ENCODE measurements at places on chromosomes 13 and 19.
A peak's percentile ranks its signal among the peaks of the same experiment; 100 is the strongest.

- DNase-seq = no peak
Measured at GRCh38 chr19:10690341-10690781, 10.9 kb upstream of the QTRT1 start.

- no peak for DNase-seq
Measured at GRCh38 chr13:113518076-113518803, 27.7 kb upstream of the DCUN1D2 start.

DNA sequence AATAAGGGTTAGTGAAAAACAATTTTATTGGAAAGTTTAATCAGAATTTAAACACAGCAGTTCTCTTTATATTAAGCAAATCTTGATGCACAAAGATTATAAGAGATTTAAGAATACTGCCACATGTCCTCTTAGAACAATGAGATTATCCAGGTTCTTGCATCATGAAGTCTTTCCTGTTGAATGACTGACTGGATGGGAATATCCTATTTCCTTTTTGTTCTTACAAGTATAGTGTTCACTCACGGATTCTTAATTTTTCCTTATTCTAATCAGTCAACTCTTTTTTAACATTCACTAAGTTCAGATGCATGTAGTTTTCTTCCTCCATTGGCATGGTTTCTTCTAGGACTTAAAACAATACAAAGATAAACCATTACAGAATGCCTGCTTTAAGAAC, 10.1 kb downstream of the URI1 start:
- DNase-seq = no peak

DNA sequence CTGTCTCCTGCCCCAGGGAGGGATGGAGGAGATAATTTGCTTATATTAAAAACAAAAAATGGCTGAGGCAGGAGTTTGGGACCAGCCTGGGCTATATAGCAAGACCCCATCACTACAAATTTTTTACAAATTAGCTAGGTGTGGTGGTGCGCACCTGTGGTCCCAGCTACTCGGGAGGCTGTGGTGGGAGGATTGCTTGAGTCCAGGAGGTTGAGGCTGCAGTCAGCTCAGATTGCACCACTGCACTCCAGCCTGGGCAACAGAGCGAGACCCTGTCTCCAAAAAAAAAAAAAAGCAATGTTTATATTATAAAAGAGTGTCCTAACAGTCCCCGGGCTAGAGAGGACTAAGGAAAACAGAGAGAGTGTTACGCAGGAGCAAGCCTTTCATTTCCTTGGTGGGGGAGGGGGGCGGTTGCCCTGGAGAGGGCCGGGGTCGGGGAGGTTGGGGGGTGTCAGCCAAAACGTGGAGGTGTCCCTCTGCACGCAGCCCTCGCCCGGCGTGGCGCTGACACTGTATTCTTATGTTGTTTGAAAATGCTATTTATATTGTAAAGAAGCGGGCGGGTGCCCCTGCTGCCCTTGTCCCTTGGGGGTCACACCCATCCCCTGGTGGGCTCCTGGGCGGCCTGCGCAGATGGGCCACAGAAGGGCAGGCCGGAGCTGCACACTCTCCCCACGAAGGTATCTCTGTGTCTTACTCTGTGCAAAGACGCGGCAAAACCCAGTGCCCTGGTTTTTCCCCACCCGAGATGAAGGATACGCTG, 184.0 kb downstream of the KDM4B start:
- no peak for DNase-seq

GRCh38 chr13:85230691-85231093, 568.5 kb downstream of the SLITRK6 start:
- no peak for DNase-seq

DNA sequence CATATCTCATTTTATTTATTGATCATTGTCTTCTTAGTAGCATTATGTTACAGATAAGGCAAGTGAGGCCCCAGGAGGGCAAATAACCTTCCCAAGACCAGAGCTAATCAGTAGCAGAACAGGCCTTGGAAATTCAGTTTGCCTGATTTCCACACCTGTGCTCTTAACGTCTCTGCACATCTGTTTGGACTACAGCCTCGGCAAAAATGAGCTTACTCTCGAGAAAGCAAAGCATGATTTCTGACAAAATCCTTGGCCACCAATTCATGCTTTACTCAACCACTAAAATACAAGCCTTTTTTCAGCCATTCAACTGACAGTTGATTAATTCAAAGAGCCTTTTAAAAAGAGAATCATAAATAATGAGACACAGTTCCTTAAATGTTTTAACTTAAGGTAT, 309.3 kb upstream of the HTR2A start:
- DNase-seq = no peak

DNA sequence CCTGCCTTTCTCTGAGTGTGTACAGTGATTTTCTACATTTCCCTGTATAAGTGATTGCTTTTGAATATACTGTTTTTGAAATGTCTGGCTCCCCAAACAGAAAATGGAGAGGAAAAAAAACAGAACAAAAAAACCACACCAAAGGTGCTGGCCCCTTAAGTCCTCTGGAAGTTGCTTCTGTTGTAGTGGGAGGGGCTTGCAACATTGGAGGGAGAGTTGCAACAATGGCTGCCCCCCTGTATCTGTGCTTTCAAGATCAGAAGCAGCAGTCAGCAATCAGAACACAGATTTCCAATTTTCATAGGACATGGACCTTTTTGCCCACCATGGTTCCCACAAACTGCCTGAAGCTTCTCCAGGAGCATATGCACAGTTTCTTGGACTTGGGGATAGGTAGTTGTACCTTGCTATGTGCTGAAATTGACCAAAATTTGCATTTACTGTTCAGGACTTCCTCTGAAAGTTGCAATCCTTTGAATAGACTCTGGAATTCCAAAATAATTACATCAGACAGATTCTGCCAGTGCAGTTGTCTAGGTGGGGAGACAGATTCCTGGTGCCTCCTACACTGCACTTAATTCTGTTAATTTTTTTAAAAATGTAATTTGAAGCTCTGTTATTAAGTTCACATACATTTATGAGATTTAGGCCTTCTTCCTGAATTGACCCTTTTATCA, 13.8 kb downstream of the BIVM start:
- no peak for DNase-seq

DNA sequence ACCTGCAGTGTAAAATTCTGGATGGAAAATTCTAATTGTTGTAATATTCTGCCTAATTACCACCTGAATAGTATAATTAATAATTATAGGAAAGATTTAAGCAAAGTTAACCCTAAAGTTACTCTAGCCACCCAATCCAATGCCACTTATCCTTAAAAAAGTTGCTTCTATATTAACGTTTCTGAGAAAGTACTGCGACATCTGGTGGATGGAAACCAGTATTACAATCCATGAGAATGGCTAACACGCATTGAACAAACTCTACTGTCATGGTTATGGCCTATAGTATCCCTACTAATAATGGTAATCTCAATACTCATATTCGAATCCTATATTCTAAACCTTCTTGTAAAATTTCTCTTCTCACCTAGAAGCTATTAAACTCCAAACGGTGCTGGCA, 1551.8 kb downstream of the SLITRK1 start:
- no peak for DNase-seq

DNA sequence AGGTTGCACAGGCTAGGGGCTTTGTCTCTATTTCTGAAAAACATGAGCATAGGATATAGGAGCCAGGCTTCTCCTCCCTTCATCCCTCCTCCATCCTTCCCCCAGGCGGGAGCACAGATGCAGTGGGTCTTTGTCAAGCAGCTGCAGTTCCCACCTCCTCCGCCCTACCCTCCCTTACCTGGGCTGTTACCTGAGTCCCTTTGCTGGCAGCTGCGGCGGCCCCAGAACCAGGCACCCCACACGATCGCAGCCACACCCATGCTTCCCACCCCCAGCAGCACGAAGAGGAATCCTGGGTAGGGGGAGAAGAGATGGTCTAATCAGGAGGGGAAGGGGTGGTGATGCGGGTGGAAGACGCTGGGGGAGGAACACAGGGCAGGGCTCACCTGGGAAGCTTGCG, 7.8 kb downstream of the TMIGD2 start:
- no peak for DNase-seq

DNA sequence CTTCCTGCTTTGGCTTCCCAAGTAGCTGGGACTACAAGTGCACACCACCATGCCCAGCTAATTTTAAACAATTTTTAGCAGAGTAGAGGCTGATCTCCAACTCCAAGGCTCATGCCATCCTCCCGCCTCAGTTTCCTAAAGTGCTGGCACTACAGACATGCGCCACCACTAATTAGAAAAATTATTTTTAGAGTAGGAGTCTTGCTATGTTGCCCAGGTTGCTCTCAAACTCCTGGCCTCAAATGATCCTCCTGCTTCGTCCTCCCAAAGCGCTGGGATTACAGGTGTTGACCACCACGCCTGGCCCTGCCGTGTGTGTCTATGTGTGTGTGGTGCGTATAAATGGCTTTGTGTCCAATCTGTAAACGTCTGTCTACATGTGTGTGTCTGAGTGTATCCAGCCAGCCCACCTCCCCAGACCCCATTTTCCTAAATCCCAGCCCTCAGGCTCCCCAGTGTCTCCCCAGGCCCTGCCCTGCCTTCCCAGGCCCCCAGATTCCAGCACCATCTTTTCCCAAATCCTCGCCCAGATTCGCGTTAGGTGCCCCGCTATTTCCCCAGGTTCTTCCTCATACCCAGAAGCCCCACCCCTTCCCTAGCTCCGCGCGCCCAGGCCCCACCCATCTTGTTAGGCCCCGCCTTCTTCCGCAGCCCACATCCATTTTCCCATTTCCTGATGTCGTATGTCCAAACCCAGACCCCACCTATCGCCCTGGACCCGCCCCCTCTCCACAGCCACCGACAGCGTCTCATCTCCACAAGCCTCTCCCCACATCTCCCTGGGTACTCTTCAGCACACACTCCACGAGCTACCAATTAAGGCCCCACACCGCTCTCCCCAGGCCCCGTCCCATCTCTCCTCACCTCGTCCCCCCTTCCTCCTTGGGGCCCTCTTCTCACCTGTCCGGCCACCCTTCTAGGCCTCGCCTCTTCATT, 24.9 kb downstream of the SLC8A2 start:
- no peak for DNase-seq

DNA sequence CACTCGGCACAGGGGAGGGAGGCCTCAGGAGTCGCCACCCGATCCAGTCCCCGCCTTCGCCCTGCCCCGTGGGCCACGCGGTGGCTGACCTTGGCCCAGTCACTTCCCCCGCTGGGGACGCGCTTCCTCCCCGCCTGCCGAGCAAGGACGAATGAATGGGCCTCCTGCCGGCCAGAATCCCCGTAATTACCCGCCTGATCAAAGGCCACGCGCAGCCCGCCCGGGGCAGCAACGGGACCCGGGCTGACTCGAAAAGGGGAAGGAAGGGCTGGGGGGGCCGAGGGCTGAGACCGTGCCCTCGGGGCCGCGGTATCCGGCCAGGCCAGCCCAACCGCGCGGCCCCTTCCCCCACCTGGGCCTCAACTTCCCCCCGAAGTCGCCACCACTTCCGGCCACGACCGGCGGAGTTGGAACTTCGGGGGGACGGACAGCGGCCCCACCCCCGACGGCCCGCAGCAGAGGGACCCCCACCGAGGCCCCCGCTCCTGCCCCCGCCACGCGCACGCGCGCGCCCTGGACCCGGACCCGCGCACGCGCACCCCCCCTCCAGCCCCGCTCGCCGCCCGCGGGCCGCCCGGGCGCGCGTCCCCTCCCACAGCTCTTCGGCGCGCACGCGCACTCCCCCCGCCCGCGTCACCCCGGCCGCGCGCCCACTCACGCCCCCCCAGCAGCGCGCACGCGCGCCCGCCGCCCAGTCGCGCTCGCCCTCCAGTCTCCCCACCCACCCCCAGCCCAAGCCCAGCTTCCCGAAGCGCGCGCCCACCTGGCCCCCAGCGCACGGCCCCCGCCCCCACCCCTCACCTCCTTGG, 520 bp downstream of the ZNF787 start:
- DNase-seq = peak; percentile 46

DNA sequence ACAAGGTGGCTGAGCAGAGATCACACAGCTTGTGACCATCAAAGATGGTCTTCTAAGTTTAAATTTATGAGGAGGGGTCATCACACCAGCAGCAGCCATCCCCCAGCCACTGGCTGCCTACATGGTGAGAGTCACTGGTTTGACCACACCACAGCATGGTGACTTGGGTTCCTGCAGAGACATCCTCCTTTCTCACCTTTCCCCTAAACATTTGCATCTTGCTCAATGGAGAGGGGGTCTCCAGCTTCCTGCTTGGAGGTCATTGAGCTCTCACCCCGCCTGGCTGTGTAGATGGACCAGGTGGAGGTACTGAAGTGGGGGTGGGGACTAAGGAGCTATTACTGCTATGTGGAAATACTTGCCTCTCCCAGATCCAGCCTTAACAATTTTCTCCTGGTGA, 247.6 kb upstream of the ARGLU1 start:
- no peak for DNase-seq

GRCh38 chr19:19447536-19448237, 42.2 kb downstream of the GATAD2A start:
- no peak for DNase-seq

DNA sequence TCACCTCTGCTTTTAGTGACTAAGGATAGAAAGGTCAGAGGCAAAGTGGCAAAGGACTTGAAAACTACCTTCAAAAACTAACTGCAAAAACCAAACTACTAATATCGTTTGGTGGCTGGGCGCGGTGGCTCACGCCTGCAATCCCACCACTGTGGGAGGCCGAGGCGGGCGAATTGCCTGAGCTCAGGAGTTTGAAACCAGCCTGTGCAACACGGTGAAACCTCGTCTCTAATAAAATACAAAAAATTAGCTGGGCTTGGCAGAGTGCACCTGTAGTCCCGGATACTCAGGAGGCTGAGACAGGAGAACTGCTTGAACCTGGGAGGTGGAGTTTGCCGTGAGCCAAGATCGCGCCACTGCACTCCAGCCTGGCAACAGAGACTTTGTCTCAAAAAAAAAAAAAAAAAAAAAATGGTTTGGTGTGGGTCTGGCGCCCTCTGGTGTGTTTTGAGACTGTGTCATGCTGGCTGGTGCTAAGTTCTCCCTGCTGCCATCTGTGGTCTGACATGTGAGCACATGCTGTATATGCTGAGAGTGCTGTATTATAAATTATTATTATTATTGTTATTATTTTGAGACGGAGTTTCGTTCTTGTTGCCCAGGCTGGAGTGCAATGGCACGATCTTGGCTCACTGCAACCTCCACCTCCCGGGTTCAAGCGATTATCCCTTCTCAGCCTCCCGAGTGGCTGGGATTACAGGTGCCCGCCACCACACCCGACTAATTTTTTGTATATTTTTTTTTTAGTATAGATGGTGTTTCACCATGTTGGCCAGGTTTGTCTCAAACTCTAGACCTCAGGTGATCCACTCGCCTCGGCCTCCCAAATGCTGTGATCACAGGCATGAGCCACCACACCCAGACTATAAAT, 36.0 kb upstream of the RNF17 start:
- peak; percentile 64 for DNase-seq

All from NCI-H1694 treated with DMSO at 0.1 percent for 48 hours (cell line).